ENCODE measurements at places on chromosomes 3 and 15. TPM values are rescaled to one million over a fixed set of nuclear protein-coding genes. Genes with fewer than 3 reads are reported as not detected.

The SELENOT gene
- total RNA-seq: 294 TPM

The GALK2 gene
- 64.2 TPM for total RNA-seq

The NEO1 gene
- total RNA-seq: 13.5 TPM

The IL17RD gene
- 1.7 TPM for total RNA-seq

The DCBLD2 gene
- total RNA-seq: 809 TPM

The IQCH gene
- total RNA-seq: 3.1 TPM

The ACY1 gene
- total RNA-seq: 86.5 TPM

The RYR3 gene
- total RNA-seq: 0.19 TPM

The SYNPR gene
- total RNA-seq: not detected

The STXBP5L gene
- total RNA-seq: under 0.01 TPM

The CPLX3 gene
- total RNA-seq: not detected

The TMCO5A gene
- total RNA-seq: not detected

The PRR23B gene
- total RNA-seq: not detected

The SV2B gene
- total RNA-seq: not detected

The HYKK gene
- total RNA-seq: 2.9 TPM

The SORD gene
- total RNA-seq: 17.6 TPM

The PPP1R14D gene
- total RNA-seq: not detected

The AP3B2 gene
- total RNA-seq: under 0.01 TPM

The ACAP2 gene
- 51.2 TPM for total RNA-seq

The BLM gene
- 0.85 TPM for total RNA-seq

The LRRIQ4 gene
- total RNA-seq: 0.19 TPM

The TM4SF18 gene
- total RNA-seq: 0.56 TPM

The GOLGA8T gene
- 0.28 TPM for total RNA-seq

The MOBP gene
- under 0.01 TPM for total RNA-seq

The SEMA6D gene
- 9.9 TPM for total RNA-seq

The MEF2A gene
- total RNA-seq: 44.8 TPM

The PIGB gene
- total RNA-seq: 10.0 TPM

The VGLL3 gene
- total RNA-seq: 88.2 TPM

The RRP9 gene
- 65.4 TPM for total RNA-seq

The CDHR4 gene
- not detected for total RNA-seq

The ZNF654 gene
- total RNA-seq: 20.9 TPM

The ILDR1 gene
- total RNA-seq: not detected

The SEMA3B gene
- 2.8 TPM for total RNA-seq

The MFGE8 gene
- 51.6 TPM for total RNA-seq

The PLAAT1 gene
- not detected for total RNA-seq

The IGDCC3 gene
- not detected for total RNA-seq

The MDFIC2 gene
- total RNA-seq: not detected

The BSN gene
- total RNA-seq: under 0.01 TPM

The ADAMTS9 gene
- total RNA-seq: 4.2 TPM

The LEKR1 gene
- total RNA-seq: 0.38 TPM

The FRMD4B gene
- 0.85 TPM for total RNA-seq

The A4GNT gene
- not detected for total RNA-seq

The MPI gene
- 63.1 TPM for total RNA-seq

The APOD gene
- 1.4 TPM for total RNA-seq

The DZIP1L gene
- total RNA-seq: 22.0 TPM

The TMC3 gene
- total RNA-seq: 3.9 TPM

The CLN6 gene
- total RNA-seq: 13.4 TPM
